Neural progenitor cell (in vitro differentiated cells): ENCODE measurements at places on chromosomes 6 and 20. TPM values are rescaled to one million over a fixed set of nuclear protein-coding genes. Genes with fewer than 3 reads are reported as not detected.

- no peak for DNase-seq
- no peak overlapping the region for H3K4me3 ChIP-seq
- no peaks in the 10 kb centered on the region for H3K4me1 ChIP-seq
- H3K27ac ChIP-seq: no peak overlapping the region
- peaks cover 18% of the 10 kb centered on the region for H3K36me3 ChIP-seq
Observed at GRCh38 chr6:149580880-149581279, 14.7 kb downstream of the GINM1 start.

DNA sequence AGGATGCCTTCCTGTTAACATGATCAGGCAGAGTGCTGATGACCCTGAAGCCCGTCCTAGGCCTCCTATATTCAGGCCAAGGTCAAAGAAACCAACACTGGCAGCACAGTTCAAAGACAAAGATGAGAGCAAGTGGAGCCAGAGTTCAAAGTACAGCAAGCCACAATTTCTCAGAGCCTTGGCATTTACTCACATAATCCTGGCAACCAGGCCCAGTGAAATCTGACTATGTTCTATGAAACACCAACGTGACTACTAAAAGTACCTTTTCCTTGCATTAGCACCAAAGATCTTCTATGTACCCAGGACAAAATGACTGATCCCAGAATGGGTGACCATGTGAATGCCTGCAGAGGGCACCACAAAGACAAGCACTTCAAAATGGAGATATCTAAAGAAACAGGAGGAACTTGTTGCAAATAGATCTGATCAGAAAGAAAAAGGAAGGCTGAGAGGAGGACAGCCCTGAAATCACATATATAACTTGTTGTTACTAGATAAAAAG, 3.9 kb downstream of the NFS1 start:
- no peak overlapping the region for H3K27ac ChIP-seq
- peaks cover 8% of the 10 kb centered on the region for H3K4me1 ChIP-seq
- DNase-seq: no peak

DNA sequence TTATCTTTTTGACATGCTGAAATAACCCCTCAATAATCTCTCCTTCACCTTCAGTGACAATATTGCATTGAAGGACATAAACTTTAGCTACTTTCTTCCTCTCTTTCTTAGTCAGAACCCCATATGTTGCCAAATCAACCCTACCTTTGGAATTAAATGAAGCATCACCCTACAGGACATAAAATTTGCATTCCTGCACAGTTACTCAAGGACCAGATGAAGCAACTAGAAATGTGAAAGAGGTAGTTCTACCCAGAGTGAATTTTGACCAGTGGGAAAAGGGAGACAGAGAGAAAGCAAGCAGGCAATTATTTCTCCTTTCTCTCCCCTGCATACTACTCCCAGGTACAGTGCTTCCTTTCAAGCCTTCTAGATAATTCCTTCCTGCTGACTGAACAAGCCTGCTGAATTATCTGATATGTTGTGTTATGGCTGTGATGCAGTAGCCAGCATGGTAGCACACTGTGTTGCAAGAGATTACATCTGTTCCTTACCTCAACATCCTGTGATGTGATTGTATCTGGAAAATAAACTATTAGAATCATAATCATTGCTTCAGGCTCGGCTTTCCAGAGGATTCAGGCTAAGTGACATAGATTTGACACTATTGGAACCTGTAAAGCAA, 16.6 kb downstream of the TENT5A start:
- no peaks in the 10 kb centered on the region for H3K36me3 ChIP-seq
- no peaks in the 10 kb centered on the region for H3K27me3 ChIP-seq
- H3K4me3 ChIP-seq: no peak overlapping the region
- no peak for DNase-seq
- no peak overlapping the region for H3K27ac ChIP-seq

GRCh38 chr20:32263398-32263954, 14.0 kb upstream of the KIF3B start:
- no peaks in the 10 kb centered on the region for H3K27me3 ChIP-seq
- DNase-seq: no peak
- H3K36me3 ChIP-seq: no peaks in the 10 kb centered on the region

- no peak overlapping the region for H3K27ac ChIP-seq
- H3K4me3 ChIP-seq: no peak overlapping the region
- H3K4me1 ChIP-seq: no peaks in the 10 kb centered on the region
Observed at GRCh38 chr20:38222231-38222922, 38.2 kb downstream of the KIAA1755 start.

DNA sequence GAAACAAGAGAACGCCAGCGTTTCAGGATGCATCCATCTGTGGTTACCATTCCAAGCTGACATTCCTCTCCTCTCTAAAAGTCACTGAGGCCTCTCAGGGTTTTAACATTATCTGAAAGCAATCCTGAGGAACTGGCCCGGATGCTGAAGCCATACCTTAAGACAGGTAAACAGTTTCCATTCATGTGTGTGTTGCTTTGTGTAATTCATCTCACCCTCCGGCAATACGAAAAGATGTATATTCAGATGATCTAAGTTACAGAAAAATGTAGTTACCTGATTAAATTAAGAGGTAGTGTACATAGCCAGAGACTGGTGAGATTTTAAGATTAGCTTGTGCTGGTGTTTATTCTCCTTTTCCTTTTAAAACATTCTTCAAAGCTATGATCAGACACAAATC, 68.4 kb upstream of the BACH2 start:
- H3K4me1 ChIP-seq: peaks cover 46% of the 10 kb centered on the region
- no peak overlapping the region for H3K4me3 ChIP-seq
- H3K27ac ChIP-seq: no peak overlapping the region
- H3K27me3 ChIP-seq: no peaks in the 10 kb centered on the region
- no peaks in the 10 kb centered on the region for H3K36me3 ChIP-seq

DNA sequence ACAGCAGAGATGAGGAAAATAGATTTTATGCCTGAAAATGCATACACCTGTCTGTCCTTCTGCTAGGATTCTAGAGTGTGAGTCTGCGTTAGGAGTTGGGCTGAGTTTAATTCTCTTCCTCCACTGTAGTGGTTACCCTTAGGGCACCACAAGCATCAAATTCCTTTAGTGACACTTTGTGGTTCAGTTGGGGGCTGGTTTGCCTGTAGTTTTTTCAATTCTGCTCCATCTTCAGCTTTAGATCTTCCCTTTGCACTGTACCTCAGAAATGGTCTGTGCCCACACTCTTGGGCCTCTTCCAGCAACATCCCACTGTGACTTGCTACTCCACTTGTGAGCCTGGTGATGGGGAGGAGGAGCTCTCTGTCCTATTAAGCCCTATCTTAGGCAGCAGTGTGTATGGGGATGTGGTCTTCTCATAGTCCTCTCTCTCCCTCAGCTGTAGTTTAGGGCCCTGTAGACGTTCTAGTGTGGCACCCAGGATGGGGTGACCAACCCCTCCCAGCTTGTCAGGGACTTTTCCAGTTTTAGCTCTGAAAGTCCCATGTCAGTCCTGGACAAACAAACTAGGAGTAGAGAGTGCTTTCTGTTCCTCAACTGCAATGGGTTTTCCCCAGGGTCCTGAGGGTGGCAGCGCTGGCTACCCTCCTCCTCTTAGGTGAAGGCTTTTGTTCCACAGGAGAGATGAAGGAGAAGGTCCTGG, 19.7 kb upstream of the OGFRL1 start:
- no peak for DNase-seq
- H3K4me1 ChIP-seq: no peaks in the 10 kb centered on the region
- H3K27me3 ChIP-seq: no peaks in the 10 kb centered on the region

Gene OPRL1
- total RNA-seq: 1.3 and 3.3 TPM in 2 replicates

Gene LRFN2
- 0.40 TPM in 1 of 2 replicates, not detected in the other for total RNA-seq
